ENCODE measurements at places on chromosomes 16 and 17.

- no peak for DNase-seq
Measured at GRCh38 chr17:60231691-60232090, 81.9 kb downstream of the CA4 start.

GRCh38 chr17:27601069-27601974 lies 29.7 kb upstream of the LGALS9 start:
- DNase-seq: peak; percentile 90

DNA sequence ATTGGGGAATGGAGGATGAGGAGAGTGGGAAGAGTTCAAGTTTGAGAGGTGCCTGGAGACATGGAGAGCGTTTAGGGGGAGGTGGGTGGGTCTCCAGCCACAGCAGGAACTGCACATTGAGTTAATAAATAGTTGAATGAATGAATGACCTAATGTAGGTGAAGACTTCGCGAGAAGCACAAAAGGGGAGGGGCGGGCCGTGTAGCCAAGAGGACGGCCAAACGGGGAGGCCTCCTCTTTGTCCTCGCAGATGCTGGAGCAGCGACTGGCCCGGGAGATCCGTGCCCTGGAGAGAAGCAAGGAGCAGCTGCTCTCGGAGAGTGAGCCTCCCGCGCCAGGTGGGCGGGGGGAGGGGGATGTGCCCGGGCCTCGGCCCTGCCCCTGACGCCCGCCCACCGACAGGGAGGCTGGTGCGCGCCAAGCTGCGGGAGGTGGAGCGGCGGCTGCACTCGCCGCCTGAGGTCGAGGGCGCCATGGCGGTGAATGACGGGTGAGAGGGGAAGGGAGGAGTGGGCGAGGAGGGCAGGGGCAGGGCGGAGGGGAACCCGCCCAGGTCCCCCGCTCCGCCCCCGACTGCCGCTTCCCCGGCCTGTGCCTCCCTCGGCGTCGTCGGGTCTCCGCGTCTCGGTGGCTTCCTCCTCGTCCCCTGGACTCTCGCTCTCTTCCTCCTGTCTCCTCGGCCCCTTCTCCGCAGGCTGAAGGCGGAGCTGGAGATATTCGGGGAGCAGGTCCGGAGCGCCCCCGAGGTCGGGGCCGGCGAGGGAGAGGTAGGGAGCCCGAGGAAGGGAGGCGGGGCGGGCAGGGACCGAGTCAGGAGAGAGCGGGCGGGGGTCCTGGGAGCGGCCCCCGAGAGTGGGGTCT lies 12.9 kb downstream of the SYCE1L start:
- peak; percentile 69 for DNase-seq

DNA sequence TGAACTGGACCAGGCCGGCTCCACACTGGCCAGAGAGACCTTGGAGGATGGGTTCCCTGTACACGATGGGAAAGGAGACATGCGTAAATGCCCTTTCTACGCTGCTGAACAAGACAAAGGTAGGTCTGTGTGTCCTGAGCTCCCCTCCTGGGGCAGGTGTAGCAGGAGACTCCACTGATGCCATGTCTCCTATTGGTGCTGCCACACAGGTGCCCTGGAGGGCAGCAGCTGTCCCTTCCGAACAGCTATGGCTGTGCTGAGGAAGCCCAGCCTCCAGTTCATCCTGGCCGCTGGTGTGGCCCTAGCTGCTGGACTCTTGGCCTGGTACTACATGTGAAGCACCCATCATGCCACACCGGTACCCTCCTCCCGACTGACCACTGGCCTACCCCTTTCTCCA lies 29.2 kb downstream of the CDIP1 start:
- no peak for DNase-seq

GRCh38 chr16:379183-379960 lies 2.4 kb downstream of the PGAP6 start:
- no peak for DNase-seq

- DNase-seq: no peak
Measured at GRCh38 chr17:4607261-4607741, 23.0 kb downstream of the SMTNL2 start.

DNA sequence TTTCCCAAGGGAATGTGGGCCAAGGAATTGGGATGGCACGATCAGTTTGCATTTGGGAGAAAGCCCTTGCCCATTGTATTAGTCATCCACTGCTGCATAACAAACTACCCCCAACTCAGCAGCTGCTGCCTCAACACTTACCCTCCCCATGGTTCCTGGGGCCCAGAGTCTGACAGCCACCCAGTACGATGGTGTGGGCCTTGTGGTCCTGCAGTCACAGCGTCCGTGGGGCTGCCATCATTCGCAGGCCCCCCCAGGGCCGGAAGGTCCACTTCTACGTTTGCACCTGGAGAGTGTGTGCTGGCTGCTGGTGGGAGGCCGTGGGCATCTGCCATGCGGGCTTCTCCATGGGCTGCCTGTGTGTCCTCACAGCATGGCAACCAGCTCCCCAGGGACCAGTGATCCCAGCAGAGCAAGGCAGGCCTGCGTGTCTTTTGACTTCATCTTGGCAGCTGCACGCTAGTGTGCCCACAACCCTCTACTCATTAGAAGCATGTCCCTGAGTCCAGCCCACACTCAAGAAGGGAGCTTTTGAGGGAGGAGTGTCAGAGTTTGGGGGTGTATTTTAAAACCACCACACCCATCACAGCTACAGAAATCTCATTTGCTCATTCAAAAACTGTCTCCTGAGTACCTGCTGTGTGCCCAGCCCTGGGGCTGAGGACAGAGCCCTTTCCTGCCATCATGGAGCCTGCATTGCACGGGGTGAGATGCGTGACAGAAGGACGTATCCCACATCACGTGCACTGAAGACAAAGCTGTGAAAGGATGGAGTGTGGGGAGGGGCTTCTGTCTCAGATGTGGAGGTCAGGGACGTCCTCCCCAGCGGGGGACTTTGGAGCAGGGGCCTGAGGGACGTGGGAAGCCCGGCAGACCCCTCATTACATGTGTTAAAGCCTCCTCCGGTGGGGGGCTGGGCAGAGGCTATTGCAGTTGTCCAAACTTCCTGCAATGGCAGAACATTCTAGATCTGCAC lies 185.0 kb upstream of the ZNF469 start:
- DNase-seq: no peak

- peak; percentile 20 for DNase-seq
Measured at GRCh38 chr16:66344533-66345145, 21.9 kb upstream of the CDH5 start.

DNA sequence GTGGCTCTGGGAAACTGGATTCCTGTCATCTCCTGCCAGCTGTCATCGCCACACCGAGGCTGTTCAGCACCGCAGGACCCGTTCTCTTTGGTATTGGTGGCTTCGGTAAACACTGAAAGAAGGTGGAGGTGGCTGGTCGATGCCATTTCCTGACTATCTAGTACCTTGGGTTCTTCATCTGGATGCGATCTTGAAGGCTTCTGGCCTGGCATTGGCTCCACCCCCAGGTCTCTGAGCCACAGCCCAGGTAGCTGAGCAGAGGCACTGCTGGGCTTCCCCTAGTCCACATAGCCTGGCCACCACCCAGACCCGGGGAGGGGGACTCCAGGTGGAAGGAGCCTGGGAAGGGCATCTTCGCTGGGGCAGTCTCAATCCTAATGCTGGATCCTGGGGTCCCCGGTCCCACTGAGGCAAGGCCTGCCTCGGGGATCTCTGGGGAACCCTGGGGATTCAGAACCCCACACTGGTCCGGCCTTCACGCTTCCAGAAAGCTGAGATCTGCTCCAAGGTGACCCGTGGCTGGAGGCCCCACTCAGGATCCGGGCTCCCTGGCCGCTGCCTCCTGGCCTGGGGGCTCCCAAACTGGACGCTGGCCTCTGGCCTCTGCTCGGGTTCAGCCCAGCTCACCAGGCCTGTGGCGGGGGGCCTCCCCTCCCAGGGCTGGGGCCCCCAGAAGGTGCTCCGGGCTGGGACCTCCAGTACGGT lies 1.8 kb downstream of the C16orf54 start:
- DNase-seq: no peak

DNA sequence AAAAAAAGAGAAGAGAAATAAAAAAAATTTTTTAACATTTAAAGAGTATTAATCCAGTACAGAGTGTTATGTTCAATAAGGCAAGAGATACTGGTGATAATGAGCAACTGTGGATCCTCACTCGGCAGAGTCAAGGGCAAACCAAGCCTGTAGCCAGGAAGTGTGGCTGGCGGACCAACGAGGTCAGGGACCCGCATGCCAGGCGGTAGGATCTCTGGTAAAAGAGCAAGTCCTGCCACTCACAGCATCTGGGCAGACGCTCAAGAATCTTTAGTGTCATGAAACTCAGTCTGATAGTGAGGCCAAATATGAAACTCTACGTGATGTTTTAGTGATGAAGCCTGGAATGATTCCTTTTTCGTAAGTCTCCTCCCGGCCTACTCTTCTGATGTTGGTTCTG lies 8.3 kb upstream of the GEMIN4 start:
- DNase-seq: no peak

Data from stimulated activated CD8-positive, alpha-beta memory T cell treated with anti-CD3 and anti-CD28 coated beads, Interleukin-4, amount 100 ng/mL, for 4 hours (primary cell).